ENCODE measurements at places on chromosomes 5 and 9. TPM values are rescaled to one million over a fixed set of nuclear protein-coding genes. Genes with fewer than 3 reads are reported as not detected.
A peak's percentile ranks its signal among the peaks of the same experiment; 100 is the strongest.

- DNase-seq = no peak
These were observed 850.5 kb upstream of the SEMA6A start for GRCh38 chr5:117425163-117425562.

- no peak for DNase-seq
These were observed 113.9 kb downstream of the SUSD1 start for GRCh38 chr9:112061152-112061740.

GRCh38 chr5:138180183-138180782 lies 1.4 kb downstream of the KIF20A start:
- peak; percentile 29 for DNase-seq

- DNase-seq = no peak
These were observed 198.0 kb downstream of the CAAP1 start for GRCh38 chr9:26694381-26695297.

DNA sequence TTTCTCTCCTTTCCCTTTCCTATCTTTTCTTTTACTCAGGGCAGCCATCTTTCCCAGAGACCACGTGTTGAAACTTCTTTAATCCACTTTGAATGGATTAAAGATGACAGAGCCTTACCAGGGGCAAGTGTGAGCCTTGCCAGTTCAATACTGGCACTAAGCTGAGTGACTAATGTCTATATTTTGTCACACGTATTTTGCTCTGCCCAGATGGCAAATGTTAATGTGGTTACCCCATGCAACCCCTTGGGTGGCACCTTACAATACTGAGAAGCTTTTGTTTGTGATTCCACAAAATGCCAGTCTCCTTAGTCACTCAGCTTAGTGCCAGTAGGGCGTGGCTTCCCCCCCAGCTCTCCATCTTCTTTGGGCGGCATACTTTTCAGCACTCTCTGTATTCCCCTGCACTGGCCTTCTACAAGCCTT lies 24.8 kb downstream of the ANXA1 start:
- DNase-seq = no peak

GRCh38 chr5:91535499-91535898 lies 152.4 kb upstream of the ARRDC3 start:
- no peak for DNase-seq

DNA sequence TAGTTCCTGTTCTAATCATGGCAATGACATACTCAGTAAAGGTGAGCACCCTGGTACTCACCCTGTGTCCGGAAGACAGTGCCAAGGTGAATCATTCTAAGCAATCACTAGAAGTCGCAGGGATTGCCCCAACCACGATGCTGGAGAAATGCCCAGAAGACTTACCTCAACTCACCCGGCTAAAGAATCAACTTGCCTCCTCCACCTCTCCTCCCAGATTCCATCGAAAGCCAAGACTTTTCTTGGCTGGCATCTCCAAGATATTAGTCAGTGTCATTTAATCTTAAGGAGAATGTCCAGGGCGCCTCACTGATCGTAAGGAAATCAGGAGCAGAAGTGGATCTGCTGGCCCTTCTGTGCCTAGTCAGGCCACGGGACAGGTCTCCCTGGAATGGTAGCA lies 204.9 kb downstream of the ERCC6L2 start:
- no peak for DNase-seq

DNA sequence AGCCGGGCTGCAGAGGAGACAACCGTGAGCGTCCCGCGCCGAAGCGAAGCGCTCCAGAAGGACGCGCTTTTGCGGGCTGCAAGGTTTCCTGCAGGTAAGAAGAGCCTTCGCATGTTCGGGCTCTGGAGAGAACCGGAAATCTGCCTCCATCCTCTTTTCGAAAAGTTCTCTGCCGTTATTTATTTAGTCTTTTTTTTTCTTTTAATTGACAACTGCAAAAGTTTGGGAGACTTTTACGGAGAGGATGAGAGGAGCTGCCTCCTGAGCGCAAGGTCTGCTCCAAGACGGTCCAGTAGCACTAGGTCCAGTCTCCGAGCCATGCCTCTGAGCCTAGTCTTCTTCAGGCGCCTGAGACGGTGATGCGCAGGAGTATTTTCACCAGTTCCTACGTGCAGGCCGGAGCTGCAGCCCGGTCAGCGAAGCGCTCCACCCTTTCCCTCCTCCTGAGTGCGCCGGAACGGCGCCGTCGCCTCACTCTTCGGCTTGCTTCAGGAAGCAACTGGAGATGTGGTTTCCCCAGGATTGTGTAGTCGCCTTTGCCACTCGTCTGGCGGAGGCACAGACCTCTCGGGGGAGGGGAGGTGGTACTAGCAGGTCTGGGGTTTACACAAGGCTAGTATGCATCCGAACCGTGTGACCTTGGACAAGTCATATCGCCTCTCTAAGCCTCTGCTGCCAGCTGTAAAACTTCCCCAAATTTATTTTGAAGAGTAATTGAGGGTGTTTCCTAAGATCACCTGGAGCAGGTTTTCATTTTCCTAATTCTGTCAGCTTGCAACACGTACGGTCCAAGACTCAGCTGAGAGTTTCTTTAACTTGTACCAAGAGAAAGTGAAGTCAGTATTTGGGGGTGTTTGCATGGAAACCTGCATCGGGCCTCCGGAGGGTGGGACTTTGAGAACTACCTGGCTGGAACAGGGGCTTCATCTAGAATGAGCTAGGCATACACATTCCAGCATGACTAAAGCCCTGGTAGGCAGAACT lies 4.5 kb downstream of the POU4F3 start:
- no peak for DNase-seq

DNA sequence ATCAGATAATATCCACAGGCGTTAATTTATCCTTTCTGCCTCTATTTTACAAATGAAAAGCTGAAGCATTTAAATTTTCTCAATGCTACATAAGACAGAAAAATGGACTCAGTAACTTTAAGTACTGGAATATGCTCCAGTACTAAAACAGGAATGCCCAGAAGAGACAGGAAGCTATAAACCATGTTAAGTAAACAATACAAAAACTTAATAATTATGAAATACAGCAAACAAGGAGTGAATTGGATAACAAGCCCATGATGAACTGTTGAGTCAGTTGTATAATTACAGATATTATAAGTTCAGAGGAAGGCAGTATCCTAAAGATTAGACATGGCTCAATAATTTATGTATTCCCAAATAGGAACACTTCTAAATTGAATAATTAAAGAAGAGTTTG lies 148.5 kb downstream of the CHSY3 start:
- DNase-seq = no peak

GRCh38 chr9:98369066-98369425 lies 113.6 kb upstream of the TBC1D2 start:
- no peak for DNase-seq

DNA sequence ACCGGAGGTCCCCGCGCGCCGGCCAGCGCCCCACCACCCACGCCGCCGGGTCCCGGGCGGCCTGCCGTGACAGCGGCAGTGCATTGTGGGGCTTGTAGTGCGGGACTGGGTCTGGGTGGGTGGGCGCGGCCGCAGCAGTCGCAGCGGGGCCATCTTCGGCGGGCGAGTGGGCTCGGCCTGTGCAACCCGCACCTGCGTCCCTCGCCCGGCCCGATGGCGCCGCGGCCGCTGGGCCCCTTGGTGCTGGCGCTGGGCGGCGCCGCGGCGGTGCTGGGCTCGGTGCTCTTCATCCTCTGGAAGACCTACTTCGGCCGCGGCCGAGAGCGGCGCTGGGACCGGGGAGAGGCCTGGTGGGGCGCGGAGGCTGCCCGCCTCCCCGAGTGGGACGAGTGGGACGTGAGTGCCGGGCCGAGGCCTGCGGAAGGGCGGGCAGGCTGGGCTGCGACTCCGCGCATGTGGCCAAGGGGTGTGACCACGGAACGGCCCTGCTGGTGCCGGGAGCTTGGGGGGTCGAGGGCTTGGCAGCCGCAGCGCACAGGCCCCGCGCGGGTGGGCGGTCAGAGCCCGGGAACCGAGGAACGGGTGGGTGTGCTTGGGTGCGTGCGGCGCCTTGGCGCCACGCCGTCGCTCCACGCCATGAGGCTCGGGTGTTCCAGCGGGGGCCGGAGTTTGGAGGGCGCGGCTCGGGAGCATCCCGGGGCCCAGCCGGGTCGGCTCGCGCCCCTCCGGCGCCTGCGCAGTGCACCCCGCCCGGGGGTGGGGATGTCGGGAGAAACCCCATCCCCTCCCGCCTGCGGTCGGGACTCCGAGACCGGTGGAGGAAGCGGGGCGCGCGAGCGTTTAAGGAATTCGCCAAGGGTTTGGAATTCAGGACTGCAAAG lies at the start of gene ARL10:
Gene ARL10 (plus strand): TSS at position 137 of the 881 bp plus-strand sequence. CDS start 77 bp downstream, at position 214.
- no peak for DNase-seq

F2RL1 gene
- polyA plus RNA-seq = 1.0 TPM

NFIB gene
- 53.9 TPM for polyA plus RNA-seq

ARID3C gene
- polyA plus RNA-seq = 0.22 TPM

ECSCR gene
- polyA plus RNA-seq = 23.9 TPM

SLC34A1 gene
- 3.4 TPM for polyA plus RNA-seq

All from left renal pelvis (tissue), 4 donors.